ENCODE measurements at places on chromosomes 4 and X.

DNA sequence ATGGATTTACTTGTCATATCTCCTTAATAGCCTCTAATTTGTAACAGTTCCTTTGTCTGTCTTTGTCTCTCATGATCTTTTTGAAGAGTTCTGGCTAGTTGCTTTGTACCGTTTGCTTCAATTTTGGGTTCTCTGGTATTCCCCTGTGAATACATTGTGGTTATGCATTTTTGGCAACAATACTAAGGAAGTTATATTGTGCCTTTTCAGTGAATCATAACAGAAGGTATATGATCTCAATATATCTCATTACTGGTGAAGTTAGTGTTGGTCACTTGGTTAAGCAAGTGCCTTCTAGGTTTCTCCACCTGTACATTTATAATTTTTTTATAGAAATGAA is 48.6 kb downstream of the DCLK2 start:
- DNase-seq: no peak

GRCh38 chr4:148053298-148054003 is 321.6 kb downstream of the ARHGAP10 start:
- no peak for DNase-seq

DNA sequence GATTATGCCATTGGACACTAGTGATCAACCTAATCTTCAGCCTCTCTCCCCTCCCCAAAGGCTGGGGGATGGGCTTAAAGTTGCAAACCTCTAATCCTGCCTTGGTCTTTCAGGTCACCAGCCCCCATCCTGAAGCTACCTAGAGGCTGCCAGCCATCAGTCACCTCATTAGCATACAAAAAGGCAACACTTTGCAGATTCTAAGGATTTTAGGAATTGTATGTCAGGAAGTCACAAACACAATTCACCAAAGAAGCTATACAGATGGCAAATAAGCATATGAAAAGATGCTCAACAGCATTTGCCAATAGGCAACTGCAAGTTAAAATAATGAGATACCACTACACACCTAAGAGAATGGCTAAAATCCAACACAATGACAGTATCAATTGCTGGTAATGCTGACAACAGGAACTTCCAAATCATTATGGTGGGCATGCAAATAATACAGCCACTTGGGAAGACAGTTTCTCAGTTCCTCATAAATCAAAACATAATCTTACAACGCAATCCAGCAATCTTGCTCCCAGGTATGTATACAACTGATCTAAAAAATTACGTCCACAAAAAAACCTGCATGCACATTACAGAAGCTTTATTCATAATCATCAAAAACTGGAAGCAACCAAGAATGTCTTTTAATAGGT is 9.0 kb upstream of the PIM2 start:
- DNase-seq: no peak

DNA sequence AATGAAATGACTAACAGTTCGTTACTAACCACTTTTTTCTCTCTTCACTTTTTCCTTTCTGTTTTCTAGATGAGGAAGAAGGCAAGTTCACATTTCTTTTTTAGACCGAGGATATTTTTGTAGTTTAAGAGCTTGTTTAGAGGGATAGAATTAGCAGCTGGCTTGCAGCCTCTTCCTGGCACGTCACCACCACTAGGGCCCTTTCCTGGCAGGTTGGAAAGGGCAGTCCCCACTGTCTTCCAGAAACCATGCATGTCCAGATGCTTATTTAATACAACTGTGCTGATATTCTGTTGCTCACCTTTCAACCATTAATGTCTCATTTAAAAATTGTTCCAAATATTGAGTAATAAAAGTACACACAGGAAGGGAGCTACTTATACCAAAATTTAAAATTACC is 209.5 kb upstream of the PACRGL start:
- DNase-seq: no peak

DNA sequence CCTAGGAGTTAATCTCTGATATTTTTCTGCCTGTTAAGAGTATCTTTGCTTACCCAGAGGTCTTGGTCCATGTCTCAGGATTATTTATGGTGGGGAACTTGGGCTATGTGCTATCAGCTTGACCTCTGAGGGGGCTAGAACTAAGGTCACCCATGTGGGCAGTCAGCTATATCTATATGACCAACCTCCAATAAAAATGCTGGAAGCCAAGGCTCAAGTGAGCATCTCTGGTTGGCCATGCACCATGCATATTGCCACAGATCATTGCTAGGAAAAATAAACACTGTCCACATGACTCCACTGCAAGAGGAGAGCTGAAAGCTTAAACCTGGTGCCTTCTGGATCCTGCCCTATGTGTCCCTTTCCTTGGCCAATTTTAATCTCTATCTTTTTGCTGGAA is 196.5 kb upstream of the SLC7A11 start:
- no peak for DNase-seq

GRCh38 chr4:70993181-70994068 is at the start of gene DCK:
DCK (plus strand) TSS chr4:70993649; CDS start chr4:70993836, 187 bp downstream.
- DNase-seq: peak; percentile 78

DNA sequence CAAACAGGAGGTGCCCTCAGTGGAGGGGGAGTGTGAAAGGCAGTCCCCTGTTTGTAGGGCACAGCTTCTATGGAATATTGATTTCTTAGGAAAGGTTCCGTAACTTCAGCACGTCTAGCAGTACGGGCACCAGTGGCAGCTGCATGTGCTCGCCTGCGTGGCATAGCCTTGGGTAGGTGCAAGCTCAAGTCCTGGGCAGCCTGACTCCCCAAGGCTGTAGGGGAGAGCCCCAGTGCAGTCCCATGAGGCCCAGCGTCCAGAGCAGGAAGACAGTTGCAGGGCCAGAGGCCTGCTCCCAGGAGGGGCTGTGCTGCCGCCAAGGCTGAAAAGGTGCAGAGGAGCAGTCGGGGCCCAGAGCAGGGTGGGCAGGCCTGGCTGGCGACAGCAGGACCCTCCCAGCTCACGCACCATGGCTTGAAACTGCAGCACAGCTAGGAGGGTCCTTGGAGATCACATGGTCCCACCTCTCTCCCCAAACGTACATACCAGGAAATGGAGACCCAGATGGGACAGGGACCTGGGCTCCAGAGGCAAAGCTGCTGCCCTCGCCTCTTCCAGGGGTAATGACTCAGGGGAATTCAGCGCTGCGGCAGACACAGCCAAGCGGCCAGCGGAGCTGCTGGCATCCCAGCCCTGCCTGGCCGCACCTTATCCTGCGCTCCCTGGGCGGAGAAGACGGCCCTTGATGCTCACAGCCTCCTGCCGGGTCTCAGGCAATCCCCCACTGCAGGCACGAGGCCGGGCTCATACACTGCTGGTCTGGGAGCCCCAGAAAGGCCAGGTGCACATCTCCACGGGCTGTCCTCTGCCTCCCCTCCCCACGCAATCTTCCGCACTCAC is 6.0 kb upstream of the DUSP9 start:
- DNase-seq: no peak

DNA sequence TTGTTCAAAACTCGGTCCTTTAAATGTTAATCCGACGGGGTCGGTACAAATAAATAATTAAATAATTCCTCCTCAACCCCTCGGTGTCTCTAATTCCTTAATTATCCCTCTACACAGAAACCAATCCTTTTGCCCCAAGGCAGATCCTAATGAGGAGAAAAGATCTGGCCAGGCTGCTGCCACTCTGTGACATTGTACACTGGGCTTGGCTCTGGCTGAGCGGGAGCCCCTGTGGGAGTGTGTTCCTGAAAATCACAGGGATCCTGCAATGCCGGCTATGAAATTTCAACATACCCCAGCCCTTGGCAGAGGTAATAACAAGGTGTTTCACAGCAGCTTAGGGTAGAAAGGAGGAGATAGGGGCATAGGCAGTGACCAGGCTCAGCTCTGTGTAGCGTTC is 96.0 kb downstream of the DHRSX start:
- no peak for DNase-seq

DNA sequence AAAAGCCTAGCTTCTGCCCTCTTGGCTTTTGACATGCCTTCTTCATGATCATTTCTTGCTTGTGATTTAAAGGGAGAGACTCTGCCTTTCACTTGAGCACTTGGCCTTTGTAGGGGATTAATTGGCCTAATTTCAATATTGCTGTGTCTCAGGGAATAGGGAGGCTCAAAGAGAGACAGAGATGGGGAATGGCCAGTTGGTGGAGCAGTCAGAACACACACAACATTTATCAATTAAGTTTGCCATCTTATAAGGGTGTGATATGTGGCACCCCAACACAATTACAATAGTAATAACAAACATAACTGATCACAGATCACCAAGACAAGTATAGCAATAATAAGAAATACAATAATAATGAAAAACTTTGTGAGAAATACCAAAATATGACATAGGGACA is 122.5 kb upstream of the VCX start:
- DNase-seq: no peak

DNA sequence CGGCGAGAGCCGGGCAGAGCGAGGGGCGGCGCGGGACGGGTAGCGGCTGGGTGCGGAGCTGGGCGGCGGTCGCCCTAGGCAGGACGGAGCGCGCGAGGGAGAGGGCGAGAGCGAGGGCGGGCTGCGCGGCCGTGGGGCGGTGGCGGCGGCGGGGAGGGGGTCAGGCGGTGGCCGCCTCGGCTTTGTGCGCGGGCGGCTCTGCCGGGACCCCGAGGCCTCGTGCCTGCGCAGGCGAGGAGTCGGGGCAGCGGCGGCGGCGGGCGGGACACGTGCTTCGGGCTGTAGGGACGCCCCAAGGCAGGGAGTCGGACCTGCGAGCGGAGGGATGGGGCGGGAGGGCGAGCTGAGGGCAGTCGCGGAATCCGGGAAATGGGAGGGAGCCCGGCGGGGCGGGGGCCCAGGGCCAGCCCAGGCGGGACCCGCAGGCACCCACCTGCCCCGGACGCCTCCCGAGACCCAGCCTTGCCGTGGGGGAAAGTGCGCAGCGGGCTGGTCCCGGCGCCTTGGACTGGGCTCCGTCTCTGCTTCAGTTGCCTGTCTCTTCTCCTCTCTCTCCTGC is 465 bp downstream of the BMPR1B start:
- no peak for DNase-seq

- no peak for DNase-seq
Observed at GRCh38 chr4:6474053-6474568, 1.7 kb upstream of the PPP2R2C start.

- DNase-seq: no peak
Observed at GRCh38 chrX:40694802-40695201, 40.5 kb downstream of the MED14 start.

DNA sequence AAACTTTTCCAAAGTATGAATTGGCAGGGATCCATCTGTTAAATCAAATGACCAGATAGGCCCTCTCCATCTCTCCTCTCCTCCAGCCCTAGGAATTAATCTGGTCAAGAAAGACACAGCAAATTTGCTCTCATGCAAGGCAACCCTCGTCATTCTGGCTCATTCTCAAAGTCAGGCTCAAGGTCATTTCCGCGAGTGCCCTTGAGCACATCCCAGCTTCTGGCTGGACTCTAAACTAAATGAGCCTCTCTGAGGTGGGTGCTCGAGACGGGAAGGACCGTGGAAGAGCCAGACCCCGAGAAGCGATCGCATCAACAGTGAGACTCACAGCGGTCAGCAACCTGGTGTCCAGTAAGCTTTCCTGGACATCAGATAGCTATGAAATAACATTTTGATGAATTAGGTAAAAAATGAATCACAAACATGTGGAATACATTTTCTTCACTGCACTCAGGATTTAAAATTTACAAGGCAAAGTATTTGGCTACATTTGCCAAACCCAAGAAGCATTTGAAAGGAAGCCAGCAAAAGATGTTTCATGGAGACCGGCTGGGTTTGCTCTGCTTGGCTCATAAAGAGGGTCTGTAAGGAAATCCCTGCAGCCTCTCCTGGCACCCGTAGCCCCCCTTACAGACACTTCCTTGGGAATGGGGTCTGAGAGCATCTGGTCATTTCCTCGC is 121.0 kb downstream of the ENPP6 start:
- no peak for DNase-seq

DNA sequence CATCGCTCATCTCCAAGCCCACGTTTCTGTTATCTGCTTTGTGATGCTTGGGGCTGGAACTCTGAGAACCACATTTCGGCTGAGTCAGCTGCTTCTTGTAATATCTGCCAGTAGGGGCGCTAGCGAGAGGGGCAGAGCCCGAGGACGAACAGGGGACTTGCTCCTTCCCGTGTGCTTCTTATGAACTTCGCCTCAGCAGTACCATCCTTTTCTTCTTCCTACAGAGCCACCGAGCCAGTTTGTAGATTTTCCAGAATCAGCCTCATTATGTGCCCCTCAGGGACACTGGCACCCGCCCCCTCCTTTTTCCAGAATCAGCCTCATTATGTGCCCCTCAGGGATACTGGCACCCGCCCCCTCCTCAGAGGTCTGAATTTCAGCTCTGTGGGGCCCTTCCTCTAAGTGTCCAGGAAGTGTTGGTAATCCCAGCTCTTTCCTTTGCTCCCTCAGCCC is 441.7 kb upstream of the RASGEF1B start:
- DNase-seq: peak; percentile 25

DNA sequence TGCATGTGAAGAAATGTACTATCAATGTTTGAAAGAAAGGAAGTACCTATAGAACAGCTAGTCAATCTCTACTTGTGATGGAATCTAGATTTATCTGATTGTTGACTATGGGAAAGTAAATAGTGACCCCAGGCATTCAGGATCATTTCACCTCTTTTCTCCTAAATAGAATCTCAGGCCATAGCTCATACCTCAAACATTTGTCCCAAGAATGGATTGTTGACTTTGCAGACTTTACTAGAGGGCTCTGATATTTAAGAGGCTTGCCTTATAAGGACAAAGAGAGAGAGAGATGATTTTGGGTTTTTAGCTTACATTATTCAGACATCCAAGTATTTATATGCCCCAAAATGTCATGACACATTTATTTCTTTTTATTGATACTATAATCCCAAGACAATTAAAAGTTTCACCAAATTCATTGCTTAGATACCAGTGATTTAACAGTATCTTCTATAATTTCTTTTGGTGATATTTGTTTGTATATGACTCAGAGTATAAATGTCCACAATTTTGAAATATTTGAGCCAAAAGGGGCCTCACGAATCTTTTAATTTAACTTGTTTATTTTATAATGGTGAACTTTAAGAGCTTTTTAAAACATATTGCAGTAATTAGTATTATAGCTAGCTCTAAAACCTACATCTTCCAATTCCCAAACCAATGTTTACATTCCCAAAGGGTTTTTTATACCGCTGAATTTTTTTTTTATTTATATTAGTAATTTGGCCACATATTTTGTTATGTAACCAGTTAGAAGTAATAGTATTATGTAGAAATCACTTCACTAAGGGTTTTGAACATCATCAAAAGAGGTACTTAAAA is 614.1 kb downstream of the PCDH7 start:
- DNase-seq: no peak

Data from GM18507 (cell line).